ENCODE measurements at places on chromosomes 2 and 18.

DNA sequence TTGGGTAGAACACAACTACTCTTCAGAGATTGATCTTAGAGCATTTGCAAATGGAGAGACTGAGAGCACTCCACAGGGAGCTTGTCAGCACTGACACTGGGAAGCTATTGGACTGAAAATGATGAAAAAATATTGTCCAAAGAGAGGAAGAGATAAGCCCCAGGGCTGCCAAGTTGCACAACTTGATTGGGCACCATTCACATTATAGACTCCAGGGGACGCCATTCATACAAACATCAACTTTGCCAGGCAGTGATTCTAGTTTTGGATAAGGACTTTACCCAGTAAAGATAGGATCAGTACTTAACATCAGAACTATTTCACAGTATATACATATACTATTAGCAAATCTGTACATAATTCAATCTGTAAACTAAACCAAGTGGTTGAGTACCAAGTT is 79.6 kb upstream of the MYCN start:
- no peak for DNase-seq

GRCh38 chr18:46591783-46592391 is 65.1 kb downstream of the LOXHD1 start:
- DNase-seq, result no peak

DNA sequence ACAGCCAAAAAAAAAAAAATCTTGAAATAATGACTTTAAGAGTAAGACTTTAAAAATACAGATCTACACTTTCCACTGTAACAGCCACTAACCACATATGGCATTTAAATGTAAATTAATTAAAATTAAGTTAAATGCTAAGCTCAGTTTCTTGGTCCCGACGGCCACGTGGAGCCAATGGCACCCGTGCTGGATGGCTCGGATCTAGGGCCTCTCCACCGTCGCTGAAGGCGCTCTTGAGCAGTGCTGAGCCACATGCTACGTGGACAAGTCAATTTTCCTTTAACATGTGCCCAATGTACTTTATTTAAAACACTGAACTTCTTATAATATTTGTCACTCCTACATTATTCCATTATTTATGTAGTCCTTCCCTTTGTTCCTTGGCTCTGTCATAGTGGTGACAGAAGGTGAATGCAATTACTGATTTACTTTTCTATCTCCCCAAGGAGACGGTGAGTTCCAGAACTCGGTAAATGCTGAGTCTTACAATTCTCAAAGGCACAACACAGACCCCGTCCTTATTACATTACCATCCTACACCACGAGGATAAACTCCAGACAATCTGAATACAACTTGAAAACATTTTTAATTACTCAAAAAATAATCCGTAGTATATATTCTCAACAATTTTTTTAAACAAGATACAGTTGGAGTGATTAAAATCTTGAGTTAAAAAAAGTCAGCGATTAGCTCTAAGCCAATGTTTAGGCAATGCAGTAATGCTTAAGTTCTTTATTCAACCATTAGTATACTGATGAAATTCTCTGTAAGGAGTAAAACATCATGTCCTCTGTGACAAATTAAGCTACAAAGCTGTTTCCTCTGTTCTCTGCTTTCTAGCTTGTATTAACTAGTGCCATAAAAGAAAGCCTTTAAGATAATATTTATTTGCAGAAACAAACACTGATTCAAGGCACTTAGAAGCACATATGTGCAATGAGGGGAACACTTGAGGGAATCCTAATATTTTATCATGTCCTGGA is 95.1 kb downstream of the AFF3 start:
- DNase-seq, result no peak

DNA sequence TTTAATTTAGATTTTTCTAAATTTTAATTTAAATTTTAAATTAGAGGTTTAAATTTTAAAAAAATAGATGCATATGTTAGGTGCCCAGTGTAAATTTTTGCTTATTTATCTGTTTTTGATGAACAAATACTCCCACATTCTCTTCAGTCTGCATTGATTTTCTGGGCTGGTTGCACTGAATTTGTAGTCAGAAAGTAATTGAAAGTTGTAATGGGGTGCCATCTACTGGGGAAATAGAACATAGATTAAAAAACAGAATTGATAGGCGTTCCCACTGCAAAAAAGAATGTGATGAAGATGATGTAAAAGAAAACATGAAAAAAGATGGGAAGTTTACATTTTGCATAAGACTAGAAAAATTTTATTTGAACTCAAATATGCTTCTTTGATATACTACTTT is 51.7 kb upstream of the CCDC85A start:
- no peak for DNase-seq

DNA sequence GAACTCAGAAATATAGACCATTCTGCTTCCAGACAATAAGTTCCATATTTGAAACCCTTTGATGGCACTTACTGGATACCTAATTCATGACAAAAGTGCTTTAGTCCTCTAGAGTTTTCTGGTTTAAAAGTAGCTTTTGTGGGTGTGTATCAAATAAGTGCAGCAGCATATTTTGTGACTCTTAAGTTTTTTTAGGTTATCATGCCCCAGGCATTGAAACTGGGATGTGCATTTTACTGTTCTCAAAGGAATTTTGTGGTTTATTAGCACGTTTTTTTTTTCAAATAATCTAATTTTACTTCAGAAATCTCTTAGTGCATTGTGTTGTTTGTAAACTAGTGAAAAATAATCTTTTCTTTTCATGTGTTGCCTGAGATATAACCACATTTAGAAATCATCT is 1.5 kb downstream of the XRCC5 start:
- no peak for DNase-seq

DNA sequence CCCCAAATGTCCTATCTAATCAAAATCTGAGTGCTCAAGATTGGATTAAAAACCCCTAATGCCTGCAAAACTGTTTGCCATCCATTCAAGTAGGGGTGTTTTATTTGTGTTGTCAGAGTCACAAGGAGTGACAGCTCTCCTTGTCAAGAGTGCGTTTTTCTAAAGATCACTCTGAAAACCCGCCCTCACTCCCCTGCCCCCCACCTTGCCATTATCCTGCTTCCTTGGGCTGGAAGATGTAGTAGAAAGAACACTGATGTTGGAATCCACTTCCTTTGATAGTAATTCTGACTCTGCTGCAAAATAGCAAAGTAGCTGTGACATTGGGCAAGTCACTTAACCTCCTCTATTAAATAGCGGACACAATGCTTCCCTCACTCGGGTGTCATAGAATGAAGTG is 155.6 kb downstream of the TSN start:
- DNase-seq, result no peak

All from stimulated activated CD8-positive, alpha-beta memory T cell treated with anti-CD3 and anti-CD28 coated beads, Interleukin-4, amount 100 ng/mL, for 48 hours (primary cell).